HuH-7.5 (cell line): ENCODE measurements at places on chromosomes 16 and 17.

GRCh38 chr16:28494121-28494851 is at the start of gene APOBR:
Gene APOBR, plus strand, starts transcription at chr16:28494643. Its CDS starts 39 bp downstream, at chr16:28494682.
- no peak for DNase-seq

- DNase-seq: no peak
These were observed 4.7 kb upstream of the MPO start for GRCh38 chr17:58285422-58285810.

GRCh38 chr17:57691939-57692338 is 53.2 kb downstream of the CCDC182 start:
- no peak for DNase-seq

GRCh38 chr16:52283584-52284375 is 263.2 kb downstream of the TOX3 start:
- DNase-seq: no peak

DNA sequence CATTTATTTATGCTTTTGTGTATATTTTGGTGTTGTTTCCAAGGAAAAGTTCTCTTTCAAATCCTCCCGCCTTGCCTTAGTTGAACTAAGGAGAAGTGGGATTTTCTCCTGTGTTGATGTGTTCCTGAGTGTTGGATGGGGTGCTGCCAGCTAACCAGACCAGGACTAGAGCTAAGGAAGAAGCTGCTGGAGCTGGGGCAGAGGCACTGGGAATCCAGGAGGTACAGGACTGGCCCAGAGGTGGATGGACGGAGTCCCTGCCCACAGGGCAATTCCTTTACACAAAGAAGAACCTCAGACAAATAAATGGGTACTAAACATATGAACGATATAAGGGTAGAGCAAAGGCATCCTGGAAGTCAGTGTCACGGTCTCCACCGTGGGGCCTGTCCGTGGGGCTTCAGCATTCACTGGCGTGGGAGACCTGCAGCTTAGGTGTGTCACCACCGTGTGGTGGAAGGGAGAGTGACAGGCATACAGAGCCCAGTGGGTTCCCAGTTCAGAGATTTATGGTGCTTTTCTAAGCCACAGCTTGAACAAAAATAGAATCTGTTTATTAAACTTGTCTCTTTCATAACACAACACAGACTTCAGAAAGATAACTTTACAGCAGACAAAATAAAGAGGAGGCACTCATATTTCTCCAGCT is 270.7 kb downstream of the NTN1 start:
- peak; percentile 37 for DNase-seq

- DNase-seq: no peak
These were observed 64.5 kb upstream of the NLK start for GRCh38 chr17:27977751-27978688.

DNA sequence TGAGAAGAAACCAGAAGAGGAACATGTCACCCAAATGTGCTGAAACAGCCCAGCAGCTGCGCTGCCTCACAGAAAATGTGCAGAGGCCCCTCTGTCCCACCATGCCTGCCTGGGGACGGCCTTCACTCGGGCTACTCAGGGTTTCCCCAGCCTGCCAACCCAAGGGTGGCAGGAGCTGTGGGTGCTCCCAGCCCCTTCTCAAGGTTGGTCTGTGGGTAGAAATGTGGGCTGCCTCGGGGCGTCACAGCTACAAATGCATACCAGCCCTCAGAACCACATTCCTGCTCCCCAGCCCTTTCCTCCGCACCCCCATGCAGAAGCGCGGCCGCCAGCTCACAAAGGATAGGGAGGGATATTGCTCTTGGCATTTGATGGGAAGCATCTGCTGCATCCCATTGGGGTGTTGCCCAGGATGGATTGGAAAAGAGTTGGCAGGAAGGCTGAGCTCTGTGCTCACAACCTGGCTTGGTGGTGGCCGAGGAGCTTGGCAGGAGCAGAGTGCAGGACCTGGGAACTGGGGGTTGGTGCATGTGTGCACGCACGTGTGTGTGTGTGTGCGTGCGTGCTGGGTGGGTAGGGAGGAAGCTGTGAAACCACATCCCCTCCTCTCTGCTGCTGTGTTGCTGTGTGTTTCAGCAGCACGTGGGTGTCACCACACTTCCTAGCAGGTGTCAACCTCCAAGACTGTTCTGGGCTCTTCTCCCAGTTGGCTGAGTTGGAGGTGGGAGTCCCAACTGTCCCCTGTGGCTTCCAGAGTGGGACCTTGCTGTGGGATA is 304.4 kb downstream of the SEC14L1 start:
- DNase-seq: no peak

- DNase-seq: no peak
These were observed 24.4 kb downstream of the LASP1 start for GRCh38 chr17:38894276-38894675.

- no peak for DNase-seq
These were observed 11.3 kb upstream of the PITPNM3 start for GRCh38 chr17:6567528-6568183.

GRCh38 chr16:17312094-17312710 is 158.6 kb downstream of the XYLT1 start:
- DNase-seq: no peak

DNA sequence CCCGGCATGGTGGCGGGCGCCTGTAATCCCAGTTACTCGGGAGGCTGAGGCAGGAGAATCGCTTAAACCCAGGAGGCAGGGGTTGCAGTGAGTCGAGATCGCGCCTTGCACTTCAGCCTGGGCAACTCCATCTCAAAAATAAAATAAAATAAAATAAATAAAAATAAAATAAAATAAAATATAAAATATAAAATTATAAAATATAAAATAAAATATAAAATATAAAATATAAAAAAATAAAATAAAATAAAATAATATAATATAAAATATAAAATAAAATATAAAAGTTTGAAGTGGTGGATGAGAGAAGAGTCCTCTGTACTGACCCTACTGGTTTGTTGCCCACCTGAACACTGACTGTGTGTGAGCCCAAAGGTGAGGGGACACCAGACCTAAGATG is 15.2 kb downstream of the CCDC42 start:
- DNase-seq: no peak

DNA sequence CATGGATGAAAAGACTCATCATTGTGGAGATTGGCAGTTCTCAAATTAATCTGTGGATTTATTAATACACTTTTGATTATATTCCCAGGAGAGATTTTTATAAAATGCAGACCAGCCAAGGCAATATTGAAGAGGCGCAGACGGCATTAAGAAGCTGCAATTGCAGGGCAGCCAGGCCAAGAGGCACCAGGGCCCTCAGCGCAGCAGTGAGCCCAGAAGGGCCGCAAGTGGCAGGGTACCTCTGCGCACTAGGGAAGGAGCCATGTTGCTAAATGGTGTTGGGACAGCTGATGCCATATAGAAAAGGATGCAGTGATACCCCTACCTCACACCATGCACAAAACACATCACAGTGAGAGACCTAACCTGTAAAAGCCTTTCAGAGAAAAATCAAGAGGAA is 36.6 kb upstream of the CHMP6 start:
- no peak for DNase-seq

- DNase-seq: no peak
These were observed 2.6 kb downstream of the MFSD11 start for GRCh38 chr17:76740329-76741118.

GRCh38 chr17:58317421-58318064 is 11.1 kb downstream of the TSPOAP1 start:
- DNase-seq: peak; percentile 91

GRCh38 chr17:81870981-81871386 is at the start of gene ARHGDIA:
Gene ARHGDIA, minus strand, starts transcription at chr17:81871337. Its CDS starts 1,407 bp downstream, at chr17:81869930.
- no peak for DNase-seq

- no peak for DNase-seq
These were observed 112.4 kb downstream of the FTO start for GRCh38 chr16:53816211-53816836.

- no peak for DNase-seq
These were observed 8.1 kb downstream of the TMEM235 start for GRCh38 chr17:78239489-78239931.

GRCh38 chr16:88369447-88370008 is 13.2 kb upstream of the ZNF469 start:
- no peak for DNase-seq

- no peak for DNase-seq
These were observed 14.7 kb downstream of the RPH3AL start for GRCh38 chr17:337866-338265.

DNA sequence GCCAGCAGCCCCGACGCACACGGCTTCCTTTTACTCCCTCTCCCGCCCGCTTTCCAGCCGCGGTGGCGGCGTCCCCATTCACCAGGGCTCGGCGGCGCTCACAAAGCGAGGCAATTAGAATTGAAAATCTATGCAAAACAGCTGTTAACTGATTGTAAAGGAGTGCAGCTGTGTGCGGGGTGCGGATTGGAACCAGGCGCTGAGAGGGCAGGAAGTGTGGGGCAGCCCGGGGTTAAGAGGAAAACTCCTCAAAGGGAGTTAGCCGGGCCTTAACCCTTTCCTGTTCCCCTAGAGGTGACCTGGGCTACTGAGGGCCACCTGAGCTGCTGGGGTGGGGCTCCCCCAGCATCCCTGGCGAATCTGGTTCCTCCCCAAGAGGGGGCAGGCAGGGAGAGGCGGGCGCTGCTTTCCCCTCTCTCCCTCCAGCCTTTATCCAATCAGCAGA is 5.8 kb upstream of the GSE1 start:
- DNase-seq: no peak

DNA sequence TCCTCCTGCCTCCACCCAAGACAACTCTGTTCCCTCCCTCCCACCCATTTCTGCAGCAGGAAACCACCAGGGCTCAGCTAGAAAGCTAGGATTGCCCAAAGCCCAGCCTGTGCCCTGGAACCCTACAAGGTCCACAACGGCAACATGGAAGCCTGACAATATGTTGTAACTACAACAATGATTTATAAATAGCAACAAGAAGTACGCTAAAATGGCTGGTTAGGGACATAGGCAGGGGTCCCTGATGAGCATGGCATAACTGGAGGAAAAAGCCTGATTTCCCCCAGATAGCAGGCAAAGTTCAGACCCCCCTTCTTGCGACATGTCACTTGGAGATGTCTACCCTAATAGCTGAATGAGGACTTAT is 6.6 kb downstream of the ST3GAL2 start:
- DNase-seq: no peak

DNA sequence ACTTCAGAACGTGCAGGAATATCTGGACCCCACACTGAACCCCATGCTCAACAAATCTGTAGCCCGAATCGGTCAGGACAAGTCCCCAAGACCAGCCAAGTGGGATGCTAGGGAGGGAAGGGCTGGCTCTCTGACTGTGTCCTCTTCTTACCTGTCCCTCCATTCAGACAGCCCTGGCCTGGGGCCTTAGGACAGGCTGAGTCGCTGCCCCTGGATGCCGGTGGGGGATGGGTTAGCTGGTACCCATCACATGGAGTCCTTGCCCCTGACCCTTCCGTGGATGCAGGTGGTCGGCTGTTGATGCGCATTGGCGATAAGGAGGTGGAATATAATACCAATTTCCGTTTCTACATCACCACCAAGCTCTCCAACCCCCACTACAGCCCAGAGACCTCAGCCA is 16.0 kb upstream of the KDM6B start:
- DNase-seq: no peak

DNA sequence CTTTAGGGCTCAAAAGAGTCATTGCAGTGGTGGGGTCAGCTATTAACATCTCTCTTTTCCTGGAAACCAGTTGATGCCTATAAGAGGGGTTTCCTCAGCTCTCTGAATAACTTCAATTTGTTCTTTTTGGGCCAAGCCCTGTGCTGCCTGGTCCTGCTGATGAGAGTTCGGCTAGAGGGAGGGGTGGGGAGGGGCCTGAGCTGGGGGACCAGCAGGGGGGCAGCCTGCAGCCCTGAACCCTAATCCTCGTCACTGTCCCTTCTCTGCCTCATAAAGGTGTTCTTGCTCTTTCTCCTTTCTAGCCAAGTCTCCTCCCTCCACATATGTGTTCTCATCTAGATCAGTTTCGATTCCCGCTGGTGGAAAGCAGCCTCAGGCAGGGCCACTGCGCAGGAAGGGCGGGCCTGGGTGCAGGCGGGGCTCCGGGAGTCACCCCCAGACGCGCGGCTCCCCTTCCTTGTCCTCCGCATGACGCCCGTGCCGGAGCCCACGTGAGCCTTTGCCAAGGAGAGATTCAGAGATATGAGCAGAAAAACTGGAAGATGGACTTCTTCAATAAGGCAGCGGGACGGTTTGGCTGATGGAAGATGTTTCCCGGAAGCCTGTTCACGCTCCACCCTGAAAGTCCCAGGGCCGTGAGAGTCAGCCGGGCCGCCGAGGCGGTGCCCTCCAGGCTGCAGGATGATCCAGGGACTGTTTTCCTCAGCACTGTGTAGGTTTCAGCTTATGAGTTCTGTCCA is 15.0 kb upstream of the RHOT1 start:
- DNase-seq: peak; percentile 47

- no peak for DNase-seq
These were observed 16.7 kb downstream of the COQ7 start for GRCh38 chr16:19084139-19084538.

DNA sequence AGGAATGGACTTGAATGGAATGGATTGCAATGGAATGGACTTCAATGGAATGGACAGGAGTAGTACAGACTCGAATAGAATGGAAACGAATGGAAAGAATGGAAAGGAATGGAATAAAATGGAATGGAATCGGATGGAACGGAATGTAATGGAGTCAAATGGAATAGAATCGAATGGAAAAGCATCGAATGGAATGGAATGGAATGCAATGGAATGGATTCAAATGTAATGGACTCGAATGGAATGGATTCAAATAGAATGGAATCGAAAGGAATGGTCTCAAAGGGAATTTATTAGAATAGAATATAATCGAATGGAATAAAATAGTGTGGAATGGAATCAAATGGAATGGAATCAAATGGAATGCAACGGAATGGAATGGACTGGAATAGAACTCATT is 484.9 kb upstream of the WSB1 start:
- no peak for DNase-seq
